Natural killer cell treated with Interleukin-12 subunit alpha and Interleukin-12 subunit beta and Interleukin-15 and Interleukin-18, amount 100 ng/mL, for 72 hours (primary cell): ENCODE measurements at places on chromosomes 2 and 18. TPM values are rescaled to one million over a fixed set of nuclear protein-coding genes. Genes with fewer than 3 reads are reported as not detected.

- no peak for DNase-seq
These were observed 56.7 kb downstream of the CWC22 start for GRCh38 chr2:179950391-179950790.

Gene OXER1
- total RNA-seq = not detected

Gene GALR1
- not detected for total RNA-seq

- no peak for DNase-seq
These were observed 335.8 kb downstream of the TRIB2 start for GRCh38 chr2:13052547-13052946.

DNA sequence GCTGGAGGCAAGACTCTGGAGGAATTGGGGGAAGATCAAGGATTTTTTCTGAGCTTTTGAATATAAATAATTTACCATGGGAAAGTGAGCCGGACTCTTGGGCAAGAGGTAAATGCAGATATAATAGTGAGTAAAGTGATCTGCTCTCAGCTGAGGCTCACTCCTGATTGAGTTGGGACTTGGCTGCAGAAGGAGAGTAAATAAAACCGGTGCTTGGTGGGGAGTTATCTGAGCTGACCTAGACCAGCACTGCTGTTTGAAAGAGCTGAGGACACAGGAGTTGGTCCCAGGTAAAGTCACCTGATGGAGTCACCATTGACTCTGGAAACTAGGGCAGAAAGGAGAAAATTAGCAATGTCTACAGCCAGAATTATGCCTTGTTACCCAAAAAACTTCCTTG lies 57.3 kb upstream of the LRPPRC start:
- no peak for DNase-seq

Gene CCDC148
- not detected for total RNA-seq

- no peak for DNase-seq
These were observed 83.0 kb upstream of the SOX11 start for GRCh38 chr2:5609201-5609600.

DNA sequence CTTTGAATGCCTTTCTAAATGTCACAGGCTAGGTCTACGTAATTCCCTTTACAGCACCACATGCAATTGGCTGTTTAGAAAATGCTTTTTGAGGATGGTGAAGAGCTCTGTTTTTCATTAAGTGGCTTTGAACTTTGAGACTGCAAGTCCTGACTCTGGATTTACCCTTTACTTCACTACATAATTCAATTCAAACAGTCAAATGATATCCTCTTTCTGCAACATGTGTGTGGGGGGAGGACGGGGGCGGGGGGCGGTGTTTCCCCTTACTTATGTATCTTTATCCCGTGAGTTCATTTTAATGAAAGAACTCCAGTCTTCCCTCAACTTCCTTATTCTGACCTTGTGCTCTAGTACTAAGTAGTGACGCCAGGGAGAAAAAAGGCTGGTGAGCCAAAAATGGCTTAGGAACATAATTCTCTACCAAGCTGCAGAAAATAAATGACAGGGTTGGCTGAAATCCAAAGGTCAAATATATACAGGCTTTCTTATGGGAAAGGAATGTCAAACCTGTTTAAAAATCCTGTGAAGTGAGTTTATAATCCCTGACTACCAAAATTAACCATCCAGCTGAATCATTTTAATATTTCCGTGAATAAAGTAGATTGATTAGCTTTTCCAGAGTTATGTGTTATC lies 119.6 kb downstream of the SLC8A1 start:
- no peak for DNase-seq

DNA sequence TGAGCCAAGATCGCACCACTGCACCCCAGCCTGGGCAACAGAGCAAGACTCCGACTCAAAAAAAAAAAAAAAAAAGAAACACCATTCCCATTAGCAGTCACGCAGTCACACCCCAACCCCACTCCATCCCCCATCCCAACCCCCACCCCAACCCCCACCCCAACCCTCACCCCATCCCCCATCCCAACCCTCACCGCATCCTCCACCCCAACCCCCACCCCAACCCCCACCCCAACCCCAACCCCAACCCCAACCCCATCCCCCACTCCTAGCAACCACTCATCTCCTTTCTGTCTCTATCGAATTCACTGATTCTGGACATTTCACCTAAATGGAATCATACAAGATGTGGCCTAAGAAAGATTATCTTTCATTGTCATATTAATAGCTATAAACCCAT lies 25.9 kb upstream of the ATP9B start:
- no peak for DNase-seq

GRCh38 chr18:76955524-76956170 lies 133.3 kb downstream of the ZNF236 start:
- peak; percentile 46 for DNase-seq

DNA sequence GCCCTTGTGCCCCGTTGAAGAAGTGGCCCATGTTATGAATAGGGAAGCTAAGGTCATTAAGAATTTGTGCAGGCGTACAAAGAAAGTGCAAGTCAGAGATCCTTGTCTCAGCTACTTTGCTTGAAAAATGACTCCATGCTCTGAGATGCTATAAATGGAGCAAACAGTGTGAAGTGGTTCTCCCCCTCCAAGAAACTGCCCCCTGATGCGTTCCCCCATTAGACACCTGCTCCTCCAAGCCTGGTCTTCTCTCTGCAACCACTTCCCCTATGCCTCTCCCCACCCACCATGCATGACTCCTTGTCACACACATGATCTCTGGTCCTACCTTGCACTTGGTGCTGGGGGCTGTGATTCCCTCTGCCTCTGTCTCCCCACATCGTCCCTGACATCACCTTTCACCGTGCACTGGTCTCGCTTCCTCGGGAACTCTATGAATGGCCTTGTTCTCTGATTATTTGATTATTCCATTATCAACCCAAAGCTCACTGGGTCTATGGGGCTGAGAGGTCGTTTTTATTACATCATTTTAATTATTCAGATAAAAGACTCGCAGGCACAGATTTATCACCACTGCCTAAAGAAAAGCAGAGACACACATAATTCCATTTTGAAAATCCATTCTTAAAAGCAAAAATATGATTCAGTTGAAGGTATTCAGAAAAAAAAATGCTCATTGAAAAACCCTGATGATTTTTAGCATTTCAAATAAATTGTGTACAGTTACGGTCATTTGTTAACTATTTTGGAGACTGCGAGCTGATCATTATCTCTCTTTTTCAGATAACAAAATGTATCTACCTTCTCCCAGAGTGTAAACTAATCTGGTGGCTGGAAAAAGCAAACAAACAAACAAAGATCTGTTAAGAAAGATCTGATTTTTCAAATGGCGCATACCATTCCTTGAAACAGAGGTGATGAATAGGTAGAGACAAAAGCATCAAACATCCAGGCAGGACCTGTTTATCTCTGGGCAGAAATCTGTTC lies 294.9 kb downstream of the SOX11 start:
- DNase-seq = no peak

DNA sequence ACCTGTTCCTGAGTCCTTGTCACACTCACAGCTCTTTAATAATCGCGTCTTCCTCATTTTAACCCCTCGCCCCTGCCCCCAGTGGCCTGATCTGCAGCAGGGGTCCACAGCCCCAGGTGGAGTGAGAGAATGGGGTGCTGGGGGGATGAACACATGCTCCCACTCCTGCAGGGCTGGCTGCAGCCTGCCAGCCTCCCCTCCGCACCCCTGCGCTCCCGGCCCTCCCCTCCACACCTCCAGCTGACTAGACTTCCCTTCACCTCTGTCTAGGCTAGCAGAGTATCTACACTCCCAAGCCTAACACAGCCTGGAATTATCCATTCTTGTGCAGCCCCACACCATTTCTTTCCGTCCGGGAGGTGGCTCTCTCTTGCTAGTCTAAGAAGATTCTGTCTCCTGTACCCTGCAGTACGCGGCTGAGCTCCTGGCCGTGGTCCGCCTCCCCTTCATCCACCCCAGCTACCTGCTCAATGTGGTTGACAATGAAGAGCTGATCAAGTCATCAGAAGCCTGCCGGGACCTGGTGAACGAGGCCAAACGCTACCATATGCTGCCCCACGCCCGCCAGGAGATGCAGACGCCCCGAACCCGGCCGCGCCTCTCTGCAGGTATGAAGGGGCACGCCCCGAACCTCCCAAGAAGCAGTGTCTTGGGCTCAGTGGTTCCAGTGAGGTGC lies 231.6 kb downstream of the ATAD2B start:
- DNase-seq = peak; percentile 32

Gene GRB14
- not detected for total RNA-seq

DNA sequence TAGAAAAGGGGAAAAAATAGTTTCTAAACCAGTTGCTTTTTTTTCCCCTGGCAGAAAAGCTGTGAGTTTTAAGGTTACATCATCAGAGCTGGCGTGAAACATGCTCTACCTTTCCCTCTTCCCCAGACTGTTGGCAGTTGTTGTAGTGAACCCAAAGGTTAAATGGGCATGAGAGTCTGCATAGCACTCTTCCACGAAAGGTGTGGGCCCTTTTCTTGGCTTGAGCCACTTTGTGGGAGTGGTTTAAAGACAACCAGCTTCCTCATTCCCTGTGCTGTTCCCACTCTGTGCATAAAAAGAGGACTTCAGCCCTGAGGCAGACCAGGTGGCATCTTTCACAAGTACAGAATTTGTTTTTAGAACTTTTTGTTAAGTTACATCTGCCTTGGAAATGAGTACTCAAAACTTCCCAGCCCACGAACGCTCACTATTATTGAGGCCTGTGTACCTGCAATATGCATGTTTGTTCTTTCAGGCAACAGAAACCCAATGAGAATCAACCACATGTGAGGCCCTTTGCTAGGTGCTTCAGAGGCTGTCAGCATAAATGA lies 243.8 kb downstream of the BABAM2 start:
- no peak for DNase-seq

Gene ACVR1C
- total RNA-seq = 1.8 TPM

DNA sequence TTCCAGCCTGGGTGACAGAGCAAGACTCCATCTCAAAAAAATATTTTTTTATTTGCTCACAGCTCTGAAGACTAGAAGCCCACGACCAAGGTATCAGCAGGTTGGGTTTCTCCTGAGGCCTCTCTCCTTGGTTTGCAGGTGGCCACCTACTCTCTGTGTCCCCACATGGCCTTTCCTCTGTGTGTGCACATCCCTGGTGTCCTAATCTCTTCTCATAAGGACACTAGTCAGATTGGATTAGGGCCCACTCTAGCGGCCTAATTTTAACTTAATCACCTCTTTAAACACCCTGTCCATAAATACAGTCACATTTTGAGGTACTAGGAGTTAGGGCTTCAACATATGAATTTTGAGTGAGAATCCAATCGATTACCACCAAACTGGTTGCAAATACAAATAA lies 2.0 kb upstream of the RAB3GAP1 start:
- DNase-seq = no peak

Gene HTR2B
- not detected for total RNA-seq

Gene AQP12A
- not detected for total RNA-seq

DNA sequence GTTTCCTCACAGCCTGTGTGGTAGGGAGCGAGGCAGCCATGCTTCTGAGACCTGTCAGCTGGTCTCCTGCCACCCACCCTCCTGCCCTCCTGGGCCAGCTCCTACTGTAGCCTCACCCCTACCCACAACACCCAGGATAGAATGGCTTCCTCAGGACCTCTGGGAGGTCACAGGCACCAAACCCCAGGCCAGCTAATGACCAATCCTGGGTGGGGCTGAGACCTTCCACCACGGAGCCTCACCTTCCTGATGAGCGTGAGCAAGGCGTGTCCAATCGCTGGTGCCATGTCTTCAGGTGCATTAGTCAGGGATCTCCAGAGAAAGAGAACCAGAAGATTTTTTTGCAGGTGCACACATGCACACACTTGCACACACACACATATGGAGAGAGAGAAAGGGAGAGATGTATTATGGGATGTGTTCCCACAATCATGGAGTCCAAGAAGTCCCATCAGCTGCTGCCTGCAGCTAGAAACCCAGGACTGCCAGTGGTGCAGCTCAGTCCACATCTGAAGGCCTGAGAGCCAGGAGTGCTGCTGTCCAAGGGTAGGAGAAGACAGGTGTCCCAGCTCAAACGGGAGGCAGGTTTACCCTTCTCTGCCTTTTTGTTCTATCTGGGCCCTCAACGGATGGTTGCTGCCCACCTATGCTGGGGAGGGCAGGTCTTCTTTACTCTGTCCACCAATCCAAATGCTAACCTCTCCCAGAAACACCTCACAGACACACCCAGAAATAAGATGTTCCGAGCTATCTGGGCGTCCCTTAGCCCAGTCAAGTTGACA lies 70.4 kb upstream of the HDAC4 start:
- DNase-seq = no peak

DNA sequence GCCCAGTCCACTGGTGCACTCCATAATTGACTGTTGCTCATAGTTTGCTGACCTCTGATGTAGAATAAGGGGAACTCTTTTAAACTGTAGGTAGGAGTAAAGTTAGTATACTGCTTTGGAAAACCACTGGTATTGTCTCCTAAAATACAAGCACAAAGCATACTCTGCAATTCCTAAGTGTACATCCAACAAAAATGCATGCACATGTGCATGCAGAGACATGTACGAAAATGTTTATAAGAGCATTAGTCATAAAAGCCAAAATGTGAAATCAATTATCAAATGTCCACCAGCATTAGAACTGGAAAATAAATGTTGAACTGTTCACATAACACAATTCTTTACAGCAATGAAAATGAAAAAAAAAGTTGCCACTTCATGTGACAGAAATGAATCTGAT lies 39.8 kb upstream of the DDX18 start:
- no peak for DNase-seq

Gene SPIRE1
- total RNA-seq = 7.8 TPM

Gene NLRC4
- total RNA-seq = not detected

- DNase-seq = no peak
These were observed 98.4 kb upstream of the TANK start for GRCh38 chr2:161061786-161062185.

- DNase-seq = no peak
These were observed 353.6 kb downstream of the ARHGAP15 start for GRCh38 chr2:143482771-143483170.

Gene MRO
- not detected for total RNA-seq

- DNase-seq = no peak
These were observed 95.7 kb downstream of the ASXL3 start for GRCh38 chr18:33673689-33674088.

Gene MARCHF7
- total RNA-seq = 74.3 TPM

Gene RNF138
- total RNA-seq = 59.2 TPM

- DNase-seq = no peak
These were observed 129.3 kb upstream of the SMIM21 start for GRCh38 chr18:75556841-75557240.

DNA sequence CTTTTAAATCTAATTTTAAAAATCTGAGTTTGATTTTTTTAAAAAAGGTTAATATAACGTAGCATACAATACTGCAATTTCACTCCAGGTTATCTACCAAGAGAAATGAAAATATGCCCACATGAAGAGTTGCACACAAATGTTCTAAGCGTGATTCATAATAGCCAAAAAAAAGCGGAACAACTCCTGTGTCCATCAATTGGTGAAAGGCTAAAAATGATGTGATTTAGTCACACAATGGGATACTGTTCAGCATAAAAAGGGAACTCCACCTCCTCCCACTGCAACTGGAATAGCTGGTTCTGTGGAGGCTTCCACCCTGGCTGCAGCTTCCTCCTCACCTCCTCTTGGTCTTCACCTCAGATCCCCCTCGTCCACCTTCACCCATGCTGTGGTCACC lies 132.8 kb downstream of the PIK3C3 start:
- DNase-seq = no peak

- no peak for DNase-seq
These were observed 34.5 kb upstream of the CD8A start for GRCh38 chr2:86825036-86825692.

Gene CCDC121
- 0.36 TPM for total RNA-seq

Gene TGFBRAP1
- total RNA-seq = 38.0 TPM

Gene ARHGAP28
- total RNA-seq = not detected

GRCh38 chr18:48170651-48171050 lies 238.5 kb downstream of the ZBTB7C start:
- DNase-seq = no peak
